ENCODE measurements at places on chromosomes 6 and 20.

- DNase-seq, result peak; percentile 60
Measured at GRCh38 chr6:116682334-116682712, 1.3 kb downstream of the KPNA5 start.

- no peak for DNase-seq
Measured at GRCh38 chr6:88609983-88610382, 353.4 kb downstream of the RNGTT start.

DNA sequence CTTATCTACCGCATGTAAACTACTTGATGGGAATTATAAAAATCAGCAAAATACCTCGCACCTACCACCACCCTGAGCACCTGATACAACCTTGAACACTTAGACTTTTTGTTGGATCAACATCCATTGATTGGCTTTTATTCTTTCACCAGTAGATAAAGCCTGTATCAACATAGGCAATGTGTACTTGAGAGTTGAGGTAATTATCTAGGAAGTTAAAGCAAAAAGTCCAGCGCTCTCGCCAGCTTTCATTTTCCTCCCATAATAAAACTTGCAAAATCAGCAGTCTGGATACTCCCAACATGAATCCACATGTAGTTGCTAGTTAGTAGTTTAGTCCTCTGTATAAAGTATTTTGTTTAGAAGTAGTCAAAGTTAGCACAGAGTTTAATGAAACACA lies 132.0 kb upstream of the PRDM1 start:
- no peak for DNase-seq

DNA sequence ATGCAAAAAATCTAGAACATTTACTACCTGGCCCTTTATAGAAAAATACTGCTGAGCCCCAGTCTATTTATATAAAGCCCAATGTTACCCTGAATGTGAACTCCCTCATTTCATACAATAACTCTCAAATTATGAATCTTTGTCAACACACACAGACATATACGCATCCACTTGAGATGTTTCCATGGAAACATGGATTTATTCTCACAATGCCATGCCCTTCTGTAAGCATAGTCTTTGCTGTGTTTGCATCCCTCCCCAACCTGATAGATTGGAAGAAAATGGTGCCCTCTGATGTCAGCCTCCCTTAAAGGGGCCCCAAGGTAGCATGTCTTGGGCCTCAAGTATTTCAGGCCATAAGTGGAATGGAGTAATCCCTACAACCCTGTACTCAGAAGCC lies 573.1 kb downstream of the KIF16B start:
- DNase-seq, result no peak

DNA sequence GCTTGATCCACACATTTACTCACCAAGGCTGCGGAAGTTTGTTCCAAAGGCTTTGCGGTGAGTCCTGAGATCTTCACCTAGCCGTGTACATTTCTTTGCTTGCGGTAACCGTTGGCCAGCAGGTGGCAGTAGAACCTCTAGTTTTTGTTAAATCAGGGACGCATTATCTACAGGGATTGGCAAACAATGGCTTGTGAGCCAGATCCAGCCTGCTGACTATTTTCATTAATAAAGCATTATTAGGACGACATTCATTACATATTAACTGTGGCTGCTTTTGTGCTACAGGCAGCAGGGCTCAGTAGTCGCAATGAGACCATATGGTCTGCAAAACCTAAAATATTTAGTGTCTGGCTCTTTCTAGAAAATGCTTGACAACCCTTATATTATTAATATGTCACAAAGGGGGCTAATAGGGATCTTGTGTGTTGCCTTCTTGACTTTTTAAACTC lies 174.1 kb downstream of the DOK5 start:
- peak; percentile 82 for DNase-seq

GRCh38 chr6:39166189-39166911 lies 51.4 kb upstream of the SAYSD1 start:
- peak; percentile 68 for DNase-seq

- peak; percentile 60 for DNase-seq
Measured at GRCh38 chr20:10919396-10920140, 245.8 kb upstream of the JAG1 start.

GRCh38 chr6:143745166-143746133 lies 67.7 kb downstream of the PHACTR2 start:
- DNase-seq, result peak; percentile 9

All from MCF 10A (cell line).